ENCODE measurements at places on chromosomes 5 and 9. TPM values are rescaled to one million over a fixed set of nuclear protein-coding genes. Genes with fewer than 3 reads are reported as not detected.
A peak's percentile ranks its signal among the peaks of the same experiment; 100 is the strongest.

- DNase-seq: no peak
Measured at GRCh38 chr9:92781899-92782298, 17.3 kb upstream of the BICD2 start.

DBH gene
- not detected for total RNA-seq

KLF4 gene
- total RNA-seq: 0.37 TPM

LYRM7 gene
- 22.7 TPM for total RNA-seq

- DNase-seq: no peak
Measured at GRCh38 chr5:136108180-136108611, 24.4 kb upstream of the SMAD5 start.

TRIM52 gene
- 14.1 TPM for total RNA-seq

DNA sequence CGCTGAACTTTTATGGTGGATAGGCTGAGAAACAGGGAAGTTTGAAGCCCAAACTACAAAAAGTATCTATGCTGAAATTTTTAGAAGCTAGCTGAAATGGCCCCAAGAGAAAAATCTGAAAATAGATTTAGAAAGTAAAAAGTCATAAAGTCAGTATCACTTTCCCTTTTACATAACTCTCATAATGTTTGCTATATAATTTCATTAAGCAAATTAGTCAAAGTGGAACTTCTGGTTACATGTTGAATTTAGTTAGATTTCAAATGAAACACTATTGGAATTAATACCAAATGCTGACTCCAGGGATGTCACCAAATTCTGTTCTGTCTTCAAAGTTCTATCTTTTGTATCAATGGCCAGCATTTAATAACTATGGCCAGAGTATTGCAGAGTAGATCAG lies 126.9 kb downstream of the TTC39B start:
- DNase-seq: no peak

- no peak for DNase-seq
Measured at GRCh38 chr5:60806591-60807243, 37.4 kb downstream of the ELOVL7 start.

FCN1 gene
- total RNA-seq: 1.6 TPM

- no peak for DNase-seq
Measured at GRCh38 chr5:109982966-109983534, 293.3 kb downstream of the MAN2A1 start.

LECT2 gene
- not detected for total RNA-seq

- no peak for DNase-seq
Measured at GRCh38 chr9:11086561-11086960, 473.8 kb upstream of the PTPRD start.

DNA sequence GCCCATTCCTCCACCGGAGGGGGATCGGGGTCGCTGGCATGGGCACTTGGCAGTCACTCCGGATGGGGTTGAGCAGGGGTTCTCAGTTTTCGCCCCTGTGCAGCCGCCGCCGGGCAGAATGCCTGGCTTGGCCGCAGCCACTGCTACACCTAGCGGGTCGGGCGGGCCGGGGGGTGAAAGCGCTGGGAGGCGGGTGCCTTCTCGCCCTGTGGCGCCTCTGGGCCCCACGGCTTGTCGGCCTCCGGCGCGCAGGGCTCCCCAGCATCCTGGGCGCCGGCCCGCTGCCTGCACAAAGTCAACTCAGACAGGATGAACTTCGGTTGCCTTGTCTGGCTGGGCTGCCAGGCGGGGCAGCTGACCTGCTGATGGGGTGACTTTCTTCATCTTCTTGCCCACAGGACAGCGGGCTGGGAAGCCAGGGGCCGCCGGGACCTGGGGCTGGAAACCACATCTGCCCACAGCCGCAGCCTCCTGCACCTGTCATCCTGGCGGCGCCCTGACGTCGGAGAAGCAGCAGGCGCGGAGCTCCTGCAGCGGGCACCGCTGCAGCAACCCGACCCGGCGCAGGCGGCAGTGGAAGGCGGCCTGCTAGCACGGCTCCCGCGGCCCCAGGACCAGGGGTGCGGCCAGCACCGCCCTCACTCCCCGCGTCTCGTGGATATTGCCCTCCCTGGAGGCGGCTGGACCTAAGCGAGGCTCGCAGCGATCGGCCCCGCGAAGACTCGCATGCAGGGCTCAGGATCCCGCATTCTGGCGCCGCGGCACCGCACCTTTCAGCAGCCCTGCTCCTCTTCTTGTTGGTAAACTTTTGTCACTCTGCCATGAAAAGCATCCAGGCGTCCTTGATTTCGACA lies 1.3 kb upstream of the ANKRD18A start:
- peak; percentile 23 for DNase-seq

TSTD2 gene
- total RNA-seq: 13.8 TPM

- DNase-seq: no peak
Measured at GRCh38 chr9:2159521-2160454, 144.6 kb downstream of the SMARCA2 start.

PCDHA5 gene
- total RNA-seq: not detected

LHFPL2 gene
- 0.84 TPM for total RNA-seq

DNA sequence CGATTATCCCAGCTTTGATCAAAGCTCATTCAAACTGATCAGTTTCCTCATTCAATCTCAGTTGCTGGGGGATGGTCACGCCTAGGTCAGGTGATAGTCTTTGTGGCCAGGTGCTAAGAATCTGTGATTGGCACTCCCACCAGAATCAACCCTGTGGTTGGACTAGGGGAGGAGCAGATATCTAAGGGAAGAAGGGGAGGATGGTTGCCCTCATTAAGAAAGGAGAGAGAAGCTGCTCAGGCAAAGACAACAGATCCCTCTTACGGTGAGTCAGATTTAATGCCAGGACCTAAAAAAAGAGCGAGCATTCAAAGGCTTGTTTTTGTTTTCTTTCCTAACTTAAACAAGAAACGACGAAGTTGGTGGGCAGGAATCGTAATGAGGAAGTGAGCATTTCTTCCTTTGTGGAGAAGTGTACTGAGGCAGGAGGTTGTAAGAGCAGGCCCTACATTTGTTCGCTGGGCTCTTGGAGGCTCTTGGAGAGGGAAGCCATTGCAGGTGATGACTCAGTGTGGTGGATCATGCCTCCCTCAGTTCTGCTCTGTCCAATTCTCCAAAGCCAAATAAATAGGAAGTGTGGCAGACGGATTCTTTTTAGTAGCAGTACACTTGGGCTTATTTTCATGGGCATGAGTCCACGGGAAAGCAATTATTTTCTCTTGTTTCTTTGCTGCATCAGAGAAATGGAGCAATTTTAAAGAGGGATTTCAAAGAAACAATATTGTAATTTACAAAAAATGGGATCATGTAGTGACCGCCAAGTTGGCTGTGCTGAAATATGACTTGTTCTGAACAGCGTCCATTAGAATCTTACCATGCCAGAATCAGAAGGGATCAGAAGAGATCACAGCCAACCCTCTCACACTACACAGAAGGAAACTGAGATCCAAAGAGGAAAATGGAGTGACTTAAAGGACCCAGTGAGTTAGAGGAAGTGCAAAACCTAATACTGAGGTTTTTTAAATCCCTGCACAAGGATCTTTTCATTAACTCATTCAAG lies 18.7 kb upstream of the TGFBR1 start:
- DNase-seq: no peak

- no peak for DNase-seq
Measured at GRCh38 chr9:18707061-18707461, 233.1 kb downstream of the ADAMTSL1 start.

DNA sequence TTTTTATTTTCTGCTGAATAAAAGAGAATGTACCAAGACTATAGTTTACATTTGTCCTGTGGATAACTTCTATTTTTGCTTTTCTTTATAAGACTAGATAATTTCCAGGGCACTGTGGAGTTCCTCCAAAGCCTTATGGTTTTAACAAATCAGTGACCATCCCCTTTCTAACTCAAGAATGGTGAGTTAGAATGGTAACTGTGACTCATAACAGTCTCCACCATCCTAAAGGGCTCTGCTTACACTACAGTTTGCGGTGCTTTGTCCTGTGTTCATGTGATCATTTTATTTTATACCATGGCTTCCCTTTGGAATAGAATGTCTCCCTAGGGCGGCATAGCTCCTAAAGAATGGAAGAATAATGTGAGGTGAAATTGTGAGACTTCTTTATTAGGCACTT lies 30.2 kb downstream of the WDR36 start:
- DNase-seq: no peak

ZNF474 gene
- not detected for total RNA-seq

GRCh38 chr9:114867327-114867726 lies 61.5 kb upstream of the TNFSF15 start:
- no peak for DNase-seq

- no peak for DNase-seq
Measured at GRCh38 chr9:36119476-36119875, 17.1 kb upstream of the GLIPR2 start.

PCDHGA6 gene
- 0.22 TPM for total RNA-seq

GRCh38 chr5:141506381-141507155 lies 17.7 kb downstream of the PCDHGC5 start:
- DNase-seq: no peak

- no peak for DNase-seq
Measured at GRCh38 chr5:35919191-35919590, 19.2 kb downstream of the CAPSL start.

- no peak for DNase-seq
Measured at GRCh38 chr5:52809884-52810283, 22.2 kb downstream of the ITGA1 start.

GRCh38 chr5:118968925-118969375 lies 19.4 kb downstream of the DTWD2 start:
- no peak for DNase-seq

DNA sequence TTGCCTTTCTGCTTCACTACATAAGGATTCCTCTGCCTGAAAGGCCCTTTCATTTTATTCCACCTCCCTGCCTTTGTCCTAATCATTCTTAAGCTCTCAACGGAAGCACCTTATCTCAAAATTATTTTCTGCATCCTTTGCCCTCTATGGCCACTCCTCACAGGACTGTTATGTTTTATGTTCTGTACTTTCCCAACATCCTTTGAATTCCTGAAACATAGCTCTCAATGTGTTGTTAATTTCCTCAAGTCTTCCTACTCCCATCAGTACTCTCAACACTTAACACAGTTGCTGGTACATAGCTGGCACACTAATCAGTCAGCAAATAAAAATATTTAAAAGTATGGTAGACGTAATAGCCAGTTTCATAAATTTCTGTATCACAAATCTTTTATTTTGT lies 193.0 kb downstream of the RFX3 start:
- no peak for DNase-seq

- no peak for DNase-seq
Measured at GRCh38 chr9:77237896-77238295, 60.6 kb downstream of the VPS13A start.

PRUNE2 gene
- 0.53 TPM for total RNA-seq

PRR16 gene
- not detected for total RNA-seq

GRCh38 chr5:76489877-76490688 lies 87.0 kb downstream of the IQGAP2 start:
- no peak for DNase-seq

GRCh38 chr5:92852219-92852618 lies 728.8 kb downstream of the NR2F1-AS1 start:
- DNase-seq: no peak

GRCh38 chr5:105663671-105664070 lies 2007.1 kb downstream of the EFNA5 start:
- DNase-seq: no peak
